Activated CD4-positive, alpha-beta T cell treated with anti-CD3 and anti-CD28 coated beads, Interleukin-2, amount 10 ng/mL, durations not matched to agents 7 days and 5 days (primary cell): ENCODE measurements at places on chromosomes 16 and 17. TPM values are rescaled to one million over a fixed set of nuclear protein-coding genes. Genes with fewer than 3 reads are reported as not detected.

- no peaks in the 10 kb centered on the region for H3K4me1 ChIP-seq
- H3K27me3 ChIP-seq: peaks cover 7% of the 10 kb centered on the region
- no peak overlapping the region for H3K4me3 ChIP-seq
Observed at GRCh38 chr17:51730303-51731050, 428.0 kb downstream of the CA10 start.

The NHERF2 gene
- 1.1 TPM for total RNA-seq

- H3K4me1 ChIP-seq: no peaks in the 10 kb centered on the region
- no peak overlapping the region for H3K4me3 ChIP-seq
- DNase-seq: no peak
Observed at GRCh38 chr17:34865716-34866115, 95.5 kb downstream of the CCT6B start.

- no peaks in the 10 kb centered on the region for H3K36me3 ChIP-seq
- no peaks in the 10 kb centered on the region for H3K4me1 ChIP-seq
- no peak overlapping the region for H3K27ac ChIP-seq
- no peak for DNase-seq
- H3K4me3 ChIP-seq: no peak overlapping the region
Observed at GRCh38 chr17:77802333-77802615, 156.2 kb upstream of the TNRC6C start.
